Motor neuron (in vitro differentiated cells): ENCODE measurements at places on chromosomes 4 and X. TPM values are rescaled to one million over a fixed set of nuclear protein-coding genes. Genes with fewer than 3 reads are reported as not detected.

- ATAC-seq: no peak
Measured at GRCh38 chr4:119207051-119207450, 5.5 kb upstream of the USP53 start.

Gene CCNG2
- 22.5 and 24.2 TPM in 2 replicates for total RNA-seq

DNA sequence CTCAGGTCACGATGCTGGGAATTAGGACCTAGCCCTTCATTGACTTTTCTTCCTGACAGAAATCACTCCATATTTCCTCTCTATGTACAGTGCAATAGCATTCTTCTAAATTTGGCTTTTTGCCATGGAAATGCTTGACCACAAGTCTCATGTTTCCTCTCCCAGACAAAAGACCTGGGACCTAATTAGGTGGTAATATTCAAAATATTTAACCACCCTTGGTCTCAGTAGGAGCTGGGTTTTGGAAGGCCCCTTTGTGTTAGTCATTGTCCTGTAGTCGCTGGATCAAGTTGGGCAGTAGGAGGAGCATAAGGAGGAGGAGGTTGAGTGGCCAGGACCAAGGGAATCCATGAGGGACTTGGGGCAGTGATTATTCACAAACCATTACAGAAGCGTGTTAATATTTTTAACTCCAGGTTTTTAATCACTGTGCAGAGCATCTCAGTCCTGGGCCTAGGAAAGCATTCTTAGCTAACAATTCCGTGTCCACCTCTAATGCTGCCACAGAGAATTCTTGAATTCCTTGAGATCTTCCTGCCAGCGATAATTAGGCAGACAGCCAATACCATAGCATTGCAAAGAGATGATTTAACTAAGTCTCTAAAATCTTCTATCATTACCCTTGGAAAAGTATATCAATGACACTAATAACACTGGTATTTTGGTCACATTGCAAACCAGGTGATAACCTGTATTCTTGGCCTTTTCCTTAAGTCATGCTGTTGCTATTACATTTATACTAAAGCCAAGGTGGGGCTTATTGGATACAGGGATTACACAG lies 25.0 kb upstream of the SHROOM4 start:
- ATAC-seq: no peak

DNA sequence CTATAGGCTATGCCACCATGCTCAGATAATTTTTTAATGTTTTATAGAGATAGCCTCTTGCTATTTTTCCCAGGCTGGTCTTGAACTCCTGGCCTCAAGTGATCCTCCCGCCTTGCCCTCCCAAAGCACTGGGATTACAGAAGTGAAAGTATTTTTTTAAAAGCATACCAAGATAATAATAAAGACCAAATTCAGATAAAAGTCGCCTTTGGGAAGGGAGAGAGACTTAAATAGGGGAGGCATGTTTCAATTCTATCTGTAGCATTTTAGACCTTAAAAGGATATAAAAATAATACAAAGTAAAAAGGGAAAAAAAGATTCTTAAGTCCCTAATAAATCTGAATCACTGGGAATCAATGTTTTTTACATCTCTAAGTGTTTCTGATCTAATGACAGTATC lies 108.9 kb downstream of the AFAP1 start:
- no peak for ATAC-seq

- no peak for ATAC-seq
Measured at GRCh38 chr4:153541456-153542096, 75.4 kb downstream of the TMEM131L start.

- ATAC-seq: no peak
Measured at GRCh38 chr4:108774809-108775530, 12.1 kb upstream of the ETNPPL start.

Gene DUSP9
- total RNA-seq: 0.41 and 0.77 TPM in 2 replicates

DNA sequence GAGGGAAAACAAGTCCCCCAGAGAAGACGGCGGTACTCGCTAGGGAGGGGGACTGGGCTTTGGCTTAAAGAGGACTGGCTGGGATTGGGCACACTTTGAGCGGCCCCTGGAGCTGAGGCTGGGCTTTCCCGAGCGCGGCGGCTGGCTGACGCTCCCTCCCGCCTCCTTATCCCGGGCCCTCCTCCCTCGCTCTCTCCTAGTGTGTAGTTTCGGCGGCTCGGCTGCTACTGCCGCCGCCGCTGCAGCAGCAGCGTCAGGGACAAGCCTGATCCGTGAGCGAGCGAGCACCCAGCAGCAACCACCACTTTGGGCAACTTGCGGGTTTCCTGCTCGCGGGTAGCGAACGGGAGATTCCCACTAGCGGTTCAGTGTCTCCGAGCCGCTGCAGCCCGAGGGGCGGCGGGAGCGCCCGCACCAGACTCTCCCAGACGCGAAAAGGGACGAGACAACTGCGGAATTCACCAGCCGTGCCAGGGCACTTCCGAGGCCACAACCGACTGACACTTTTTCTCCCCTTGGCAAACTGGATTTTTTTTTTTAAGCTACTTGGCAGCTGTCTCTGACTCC lies 632 bp upstream of the PCDH7 start:
- peak; percentile 19 for ATAC-seq
